ENCODE measurements at places on chromosomes 13 and 19. TPM values are rescaled to one million over a fixed set of nuclear protein-coding genes. Genes with fewer than 3 reads are reported as not detected.

The FSD1 gene
- 11.3 TPM for total RNA-seq

The PDE4C gene
- 0.10 TPM for total RNA-seq

The FIZ1 gene
- total RNA-seq = 2.4 TPM

The KLK15 gene
- not detected for total RNA-seq

The HPN gene
- not detected for total RNA-seq

The SIAH3 gene
- not detected for total RNA-seq

The GPC5 gene
- not detected for total RNA-seq

The ETV2 gene
- total RNA-seq = 0.39 TPM

Data from RPMI7951 (cell line).